ENCODE measurements at places on chromosomes 1 and 21.

DNA sequence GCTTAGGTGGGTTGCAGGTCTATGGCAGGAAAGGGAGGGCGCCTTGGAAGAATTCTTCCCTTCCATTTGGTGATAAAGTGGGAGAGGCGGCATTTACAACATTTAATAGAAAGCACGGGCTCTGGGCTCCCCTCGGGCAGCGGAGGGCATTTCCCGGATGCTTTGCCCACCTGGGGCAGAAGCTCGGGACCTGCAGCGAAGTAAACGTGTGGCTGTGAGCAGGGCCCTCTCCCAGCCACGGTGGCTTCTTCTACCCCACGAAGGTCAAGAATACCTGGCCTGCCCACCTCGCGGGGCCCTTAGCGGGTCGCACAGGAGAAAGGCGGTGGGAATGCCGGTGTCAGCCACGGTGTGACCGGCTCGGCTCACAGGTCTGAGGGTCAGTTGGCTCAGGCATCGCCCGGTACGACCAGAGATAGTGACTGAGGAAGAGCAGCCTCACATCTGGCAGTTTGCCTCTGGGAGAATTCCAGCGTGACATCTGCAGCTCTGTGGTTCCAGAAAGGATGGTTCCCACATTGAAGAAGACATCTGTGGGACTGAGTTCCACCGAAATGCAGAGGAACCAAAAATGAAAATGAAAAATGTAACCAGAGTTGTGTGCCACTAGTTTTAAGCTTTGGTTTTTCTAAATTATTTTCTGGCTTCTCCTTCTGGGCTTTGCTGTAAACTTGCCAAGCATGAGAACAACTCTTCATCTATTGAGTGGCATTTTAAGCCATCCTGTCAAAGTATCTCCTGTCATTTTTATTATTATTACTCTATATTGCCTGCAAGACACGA, 720 bp upstream of the F3 start:
- no peak for DNase-seq

DNA sequence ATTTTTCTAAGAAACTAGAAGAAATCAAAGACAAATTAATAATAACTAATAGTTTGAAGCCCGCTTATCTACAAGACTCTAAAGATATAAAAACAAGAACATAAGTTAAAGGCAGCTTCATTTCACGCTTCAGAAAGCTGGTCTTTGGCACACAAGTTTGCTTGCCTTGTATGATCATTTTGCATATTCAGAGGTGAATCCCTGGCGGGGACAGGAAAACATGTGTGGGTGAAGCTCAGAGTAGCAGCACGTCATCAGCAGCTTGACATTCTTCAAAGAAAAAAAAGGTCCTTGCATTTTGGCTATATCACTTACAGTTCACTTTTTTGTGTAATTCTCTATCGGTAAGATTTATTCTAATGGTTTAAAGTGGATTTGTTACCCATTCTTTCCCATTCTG, 1911.8 kb downstream of the MRPL39 start:
- no peak for DNase-seq

GRCh38 chr1:182841368-182841988, 2.3 kb downstream of the DHX9 start:
- no peak for DNase-seq

- DNase-seq = no peak
Observed at GRCh38 chr21:41932576-41933312, 21.1 kb downstream of the C2CD2 start.

- no peak for DNase-seq
Observed at GRCh38 chr1:94384485-94385265, 33.5 kb upstream of the ABCD3 start.

DNA sequence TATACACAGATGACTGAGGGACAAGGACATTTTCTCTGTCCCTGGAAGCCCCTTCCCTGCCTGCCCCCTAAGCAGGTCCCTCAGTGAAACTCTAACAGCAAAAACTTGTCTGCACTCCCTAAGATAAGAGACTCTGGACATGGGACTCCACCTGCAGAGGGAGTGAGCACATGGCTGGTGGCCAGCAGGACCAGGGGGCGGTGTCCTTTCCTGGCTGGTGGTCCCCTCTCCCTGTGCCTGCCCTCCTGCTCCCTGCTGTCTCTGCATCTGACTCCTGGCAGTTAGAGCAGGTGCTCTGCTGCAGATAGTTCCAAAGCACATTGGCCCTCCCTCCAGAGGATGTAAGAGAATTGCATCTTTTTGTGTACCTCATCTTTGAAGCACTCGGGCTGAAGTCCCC, 215.5 kb downstream of the GRIK3 start:
- DNase-seq = no peak

DNA sequence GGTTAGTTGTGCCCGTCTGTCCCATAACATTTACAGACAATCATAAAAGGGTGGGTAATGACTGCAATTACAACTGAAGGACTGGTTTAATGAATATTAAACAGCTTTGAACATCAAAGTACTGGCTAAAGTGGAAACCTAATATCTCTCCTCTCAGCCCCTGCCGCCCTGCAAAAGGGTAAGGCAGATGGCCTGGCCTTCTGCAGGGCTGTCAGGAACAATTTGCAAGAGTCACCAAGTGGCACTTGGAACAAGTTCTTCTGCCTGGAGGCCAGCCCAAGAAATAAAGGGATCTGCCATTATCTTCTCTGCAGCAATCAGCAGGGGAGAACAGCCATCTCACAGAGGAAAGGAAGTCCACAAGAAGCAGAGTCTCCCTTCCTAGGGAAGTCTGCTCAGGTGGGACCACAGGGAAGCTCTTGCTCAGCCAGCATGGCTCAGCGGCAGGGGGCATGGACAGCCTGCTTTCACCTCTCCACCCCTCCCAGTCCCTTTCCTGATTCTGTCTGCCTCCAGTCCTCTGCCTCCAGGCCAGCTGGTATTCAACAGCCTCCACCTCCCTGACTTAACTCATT, 96.1 kb downstream of the TRABD2B start:
- no peak for DNase-seq

DNA sequence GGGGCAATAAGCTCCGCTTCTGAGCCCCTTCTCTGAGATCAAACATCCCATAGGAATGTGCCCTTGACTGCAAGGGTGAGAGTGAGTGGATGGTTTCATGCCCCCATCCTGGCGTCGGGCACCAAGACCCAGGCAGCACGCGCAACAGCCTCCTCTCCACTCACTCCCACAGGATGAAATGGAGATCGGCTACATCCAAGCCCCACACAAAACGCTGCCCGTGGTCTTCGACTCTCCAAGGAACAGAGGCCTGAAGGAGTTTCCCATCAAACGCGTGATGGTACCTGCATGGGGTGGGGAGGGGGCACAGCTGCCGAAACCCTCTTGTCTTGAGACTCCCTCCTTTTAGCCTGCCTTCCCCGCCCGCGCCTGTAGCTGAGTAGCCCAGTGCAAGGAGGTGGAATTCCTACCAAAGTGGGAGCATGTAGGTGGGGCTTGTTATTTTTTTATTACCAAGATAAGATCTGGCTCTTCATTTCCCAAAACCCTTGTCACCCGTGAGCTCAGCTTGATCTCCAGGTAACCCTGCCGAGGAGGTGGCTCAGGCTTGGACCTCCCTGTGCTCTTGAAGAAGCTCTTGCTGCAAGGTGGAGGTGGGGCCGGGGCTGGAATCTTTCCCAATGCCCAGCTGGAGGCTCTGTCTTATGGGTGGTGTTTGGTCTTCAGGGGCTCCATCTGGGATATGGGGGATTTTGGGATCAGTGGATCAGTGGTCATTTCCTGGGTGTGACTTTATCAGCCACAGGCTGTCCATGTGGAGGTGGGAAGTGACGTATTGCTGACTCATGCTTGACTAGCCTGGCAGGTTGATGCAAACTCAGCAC, 24.0 kb upstream of the PADI6 start:
- no peak for DNase-seq

- DNase-seq = no peak
Observed at GRCh38 chr1:167482184-167482583, 36.1 kb downstream of the CD247 start.

DNA sequence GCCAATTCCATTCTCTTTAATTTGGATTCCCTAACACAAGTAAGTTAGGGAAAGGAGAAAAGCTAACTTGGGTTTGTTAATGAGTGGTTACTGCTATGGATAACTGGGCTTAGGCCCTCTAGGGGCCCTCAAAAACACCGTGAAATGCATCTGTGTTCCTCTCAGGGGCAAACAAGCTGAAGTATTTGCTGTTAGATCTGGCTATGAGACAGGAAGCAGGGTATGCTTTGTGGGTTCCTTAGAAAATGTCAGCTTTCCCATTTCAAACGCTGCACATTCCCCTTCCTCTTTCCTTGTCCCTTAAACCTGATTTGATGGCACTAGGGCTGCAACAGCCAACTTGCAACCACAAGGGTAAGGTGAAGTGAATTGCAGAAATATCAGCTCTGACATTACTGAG, 5.7 kb upstream of the CAP1 start:
- DNase-seq = no peak

DNA sequence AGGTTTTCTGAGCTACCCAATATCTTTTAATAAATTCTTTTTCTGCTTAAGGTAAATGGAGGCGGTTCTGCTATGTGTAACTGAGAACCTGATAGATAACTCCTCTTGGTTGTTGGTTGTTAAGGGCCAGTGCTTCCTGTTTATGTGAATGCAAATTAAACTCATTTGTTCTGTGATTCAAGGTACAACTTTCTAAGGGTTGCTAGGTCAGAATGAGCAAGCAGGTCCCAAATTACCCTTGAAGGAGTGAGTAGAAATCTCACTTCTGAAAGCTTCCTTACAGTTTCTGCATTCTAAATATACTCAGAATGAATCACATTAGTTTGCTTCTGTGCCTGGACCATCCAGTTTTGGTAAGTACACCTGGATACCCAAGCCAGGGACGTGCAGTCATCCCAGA, 15.5 kb upstream of the FAM78B start:
- no peak for DNase-seq

DNA sequence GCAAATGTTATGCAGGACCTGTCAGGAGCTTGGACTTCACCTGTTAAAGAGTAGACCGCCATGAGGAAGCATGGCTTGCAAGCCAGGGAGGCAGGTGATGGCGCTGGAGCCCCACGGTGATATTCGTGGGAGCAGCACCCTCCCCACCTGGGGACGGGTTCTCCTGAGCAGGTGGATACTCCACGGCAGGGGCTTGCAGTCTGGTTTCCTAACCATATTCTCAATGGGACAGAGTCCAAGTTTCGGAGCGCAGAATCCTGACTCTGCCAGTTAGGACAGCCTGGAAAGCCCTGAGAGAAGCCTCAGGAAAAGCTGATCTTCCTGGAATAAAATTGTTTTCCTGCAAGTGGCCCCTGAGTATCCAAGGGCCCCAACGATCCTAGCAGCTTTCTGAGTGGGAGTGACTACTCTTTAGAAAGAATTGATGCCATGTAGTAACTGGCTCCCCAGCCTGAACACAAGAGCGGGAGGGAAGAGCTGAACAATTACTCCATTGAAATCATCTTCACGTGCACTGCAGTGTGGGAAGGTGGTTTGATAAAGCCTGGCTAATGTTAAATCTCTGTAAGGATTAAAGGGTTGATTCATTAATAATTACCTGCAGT, 146.3 kb upstream of the RAB4A start:
- DNase-seq = no peak

- DNase-seq = no peak
Observed at GRCh38 chr1:221632072-221632471, 109.8 kb downstream of the DUSP10 start.

GRCh38 chr1:231188072-231188471, 26.2 kb downstream of the TRIM67 start:
- no peak for DNase-seq

DNA sequence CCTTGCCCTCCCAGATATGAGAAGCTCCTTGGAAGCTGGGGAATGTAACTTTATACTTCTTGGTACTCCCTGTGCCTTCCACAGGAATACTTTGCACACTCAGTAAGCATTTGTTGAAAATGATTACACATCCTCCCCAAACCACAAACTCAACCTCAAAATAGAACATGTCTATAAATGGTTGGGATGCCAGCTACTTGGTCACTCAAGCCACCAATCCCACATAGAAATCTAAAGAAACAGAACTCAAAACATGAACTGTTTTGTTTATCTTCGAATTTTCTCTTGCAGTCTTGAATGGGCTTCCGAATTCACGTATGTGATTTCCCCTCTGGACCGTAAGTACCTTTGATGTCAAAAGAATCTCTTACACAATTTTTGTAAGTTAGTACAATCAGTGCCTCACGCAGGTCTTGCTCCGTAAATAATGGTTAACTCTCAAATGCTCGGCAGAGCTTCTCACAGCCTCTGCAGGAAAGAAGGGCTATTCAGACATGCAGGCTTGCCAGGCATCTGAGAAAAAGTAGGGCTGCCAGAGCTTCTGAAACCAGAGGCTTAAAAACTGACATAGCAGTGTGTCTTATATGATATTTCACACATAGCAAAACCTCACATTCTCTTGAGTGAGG, 26.9 kb downstream of the SORT1 start:
- DNase-seq = no peak

GRCh38 chr1:44694863-44695478, 20.5 kb downstream of the ARMH1 start:
- no peak for DNase-seq

DNA sequence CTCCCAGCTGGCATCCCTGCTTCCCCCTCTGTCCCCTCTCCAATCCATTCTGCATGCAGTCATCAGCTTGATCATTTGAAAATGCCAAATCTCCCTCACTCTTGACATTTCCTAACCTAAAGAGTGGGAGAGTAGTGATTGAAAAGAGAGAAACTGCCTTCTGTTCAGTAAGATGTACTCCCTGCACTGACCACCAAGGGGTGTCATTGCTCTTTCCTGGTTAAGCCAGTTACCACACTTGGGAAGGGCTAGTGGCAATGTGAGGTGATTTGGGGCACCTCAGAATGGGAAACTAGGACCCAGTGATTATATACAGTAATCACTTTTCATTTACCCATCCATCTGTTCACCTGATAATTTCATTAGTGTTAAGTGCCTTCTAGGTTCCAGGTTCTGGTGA, 6.9 kb upstream of the TMEM269 start:
- DNase-seq = peak; percentile 15

- no peak for DNase-seq
Observed at GRCh38 chr1:201562257-201562656, 23.3 kb downstream of the NAV1 start.

DNA sequence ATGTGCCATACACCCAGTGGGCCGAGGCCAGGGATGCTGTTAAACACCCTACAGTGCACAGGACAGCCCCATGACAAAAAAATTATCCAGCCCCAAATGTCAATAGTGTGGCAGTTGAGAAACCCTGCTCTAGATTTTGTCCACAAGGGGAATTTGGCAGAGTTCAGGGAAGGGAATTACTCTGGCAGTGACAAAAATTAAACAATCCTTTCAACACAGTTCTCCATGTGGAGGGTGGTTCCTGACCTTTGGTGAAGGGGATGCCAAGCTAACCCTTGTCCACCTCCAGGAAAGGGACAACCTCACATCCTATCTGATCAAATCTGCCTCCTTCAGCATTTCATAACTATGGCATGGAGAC, 28.4 kb upstream of the CD84 start:
- no peak for DNase-seq

DNA sequence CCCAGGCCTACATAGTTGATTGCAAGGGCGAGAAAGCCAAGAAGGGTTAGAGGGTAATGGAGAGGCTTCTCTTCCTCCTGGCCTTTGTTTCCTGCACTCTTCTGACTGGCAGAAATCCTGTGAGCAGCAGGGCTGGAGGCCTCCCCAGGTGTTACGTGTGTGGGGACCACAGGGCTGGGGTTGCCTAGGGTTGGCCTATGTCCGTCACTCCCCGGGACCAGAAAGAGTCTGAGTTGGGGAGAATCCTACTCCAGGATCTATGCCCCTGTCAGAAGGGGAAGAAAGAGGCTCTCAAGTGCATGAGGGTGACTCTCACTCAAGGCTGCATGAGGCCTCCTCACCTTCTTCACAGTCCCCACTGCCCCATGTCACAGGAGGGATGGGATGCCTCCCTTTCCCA, 38.5 kb downstream of the IGFN1 start:
- no peak for DNase-seq

Data from effector CD4-positive, alpha-beta T cell (primary cell).